ENCODE measurements at places on chromosomes 1 and 21.

DNA sequence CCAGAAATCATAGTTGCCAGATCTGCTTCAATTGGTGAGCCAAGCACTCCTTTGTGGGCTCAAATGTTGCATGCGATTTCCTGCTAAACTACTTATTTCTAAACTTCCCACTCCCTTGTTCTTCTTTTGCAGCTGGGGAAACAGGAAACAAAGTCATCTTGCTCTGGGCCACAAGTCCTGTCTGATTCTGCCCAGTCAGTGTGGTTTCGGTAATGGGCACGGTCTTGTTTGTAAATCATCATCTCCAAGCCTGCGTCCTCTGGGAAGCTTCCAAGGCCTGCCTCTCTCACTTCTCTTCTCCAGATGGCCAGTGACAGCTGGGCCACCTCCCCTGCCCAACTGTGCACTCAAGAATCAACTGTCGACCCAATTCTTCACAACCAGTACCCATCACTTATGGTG lies 4.4 kb downstream of the S100A8 start:
- no peak for DNase-seq

DNA sequence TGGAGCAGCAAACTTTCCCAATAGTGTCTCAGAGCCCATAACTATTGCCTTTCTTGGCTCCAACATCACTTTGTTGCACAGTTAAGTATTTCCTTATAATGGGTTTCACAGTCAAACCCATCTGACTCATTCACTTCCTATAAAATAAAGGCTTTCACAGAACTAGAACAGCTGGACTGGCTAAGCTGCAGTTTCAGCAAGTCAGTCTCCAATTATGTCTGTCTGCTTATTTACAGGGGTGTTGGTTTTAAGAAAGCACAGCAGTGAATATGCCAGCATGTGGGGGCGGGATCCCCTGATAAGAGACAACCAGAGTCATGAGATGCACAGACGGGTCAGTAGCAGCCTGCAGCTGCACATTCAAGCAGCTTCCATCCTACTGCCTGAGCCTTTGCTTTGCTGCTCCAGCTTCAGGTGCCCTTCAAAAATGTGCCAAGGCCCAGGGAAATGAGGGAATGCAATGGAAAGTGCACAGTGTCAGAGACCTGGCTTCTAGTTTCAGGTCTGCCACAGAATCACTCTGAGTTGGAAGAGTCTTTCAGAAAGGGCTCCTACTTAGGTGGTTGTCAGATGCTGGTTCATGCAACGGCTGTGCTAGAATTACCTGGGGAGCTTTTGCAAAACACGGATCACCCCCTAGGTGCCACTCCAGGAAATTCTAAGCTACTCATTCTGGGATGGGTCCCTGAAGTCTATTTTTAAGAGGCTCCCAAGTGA lies 24.8 kb downstream of the RNF19B start:
- DNase-seq = no peak

DNA sequence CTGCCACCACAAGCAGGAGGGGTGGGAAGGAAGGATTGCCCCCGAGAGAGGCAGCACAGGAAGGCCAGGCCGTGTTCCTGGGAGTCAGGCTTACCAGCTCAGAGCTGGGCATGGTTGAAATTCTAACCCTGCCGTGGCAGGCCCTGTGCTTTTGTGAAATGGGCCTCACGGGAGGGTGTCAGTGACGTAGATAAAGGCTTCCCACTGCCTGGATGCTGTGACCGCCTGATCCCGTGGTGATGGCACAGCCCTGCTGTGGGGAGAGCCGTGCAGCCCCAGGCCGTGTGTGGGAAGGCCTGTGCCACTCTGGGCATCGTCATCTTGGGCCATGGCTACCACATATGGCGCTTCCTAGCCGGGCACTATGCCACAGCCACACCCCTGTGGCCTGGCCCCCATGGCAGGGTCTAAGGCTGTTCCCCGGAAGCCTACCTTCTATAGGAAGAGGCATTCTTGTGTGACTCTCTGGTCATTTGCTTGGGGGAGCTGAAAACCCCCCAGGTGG lies 161.3 kb downstream of the PCBP3 start:
- no peak for DNase-seq

GRCh38 chr1:185365951-185366350 lies 48.9 kb upstream of the IVNS1ABP start:
- DNase-seq = no peak

DNA sequence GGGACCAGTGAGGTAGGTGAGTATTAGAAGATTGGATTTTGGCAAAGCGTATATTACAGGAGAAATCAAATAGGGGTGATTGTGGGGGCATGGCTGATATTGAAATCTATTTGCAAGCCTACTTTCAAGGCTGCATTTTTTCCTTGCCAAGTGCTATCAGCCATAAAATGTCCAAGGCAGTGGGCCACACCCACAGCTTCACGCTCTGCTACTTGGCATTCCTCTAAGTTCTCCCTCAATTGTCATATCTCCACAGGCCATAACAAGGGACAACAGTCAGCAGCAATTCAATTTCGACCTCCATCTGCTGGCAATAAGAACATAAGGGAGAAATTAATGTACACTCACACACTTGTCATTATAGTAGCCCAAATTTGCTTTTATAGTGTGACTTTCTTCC lies 667.1 kb upstream of the PKN2 start:
- no peak for DNase-seq

GRCh38 chr1:16984717-16985116 lies 4.3 kb upstream of the MFAP2 start:
- DNase-seq = no peak

DNA sequence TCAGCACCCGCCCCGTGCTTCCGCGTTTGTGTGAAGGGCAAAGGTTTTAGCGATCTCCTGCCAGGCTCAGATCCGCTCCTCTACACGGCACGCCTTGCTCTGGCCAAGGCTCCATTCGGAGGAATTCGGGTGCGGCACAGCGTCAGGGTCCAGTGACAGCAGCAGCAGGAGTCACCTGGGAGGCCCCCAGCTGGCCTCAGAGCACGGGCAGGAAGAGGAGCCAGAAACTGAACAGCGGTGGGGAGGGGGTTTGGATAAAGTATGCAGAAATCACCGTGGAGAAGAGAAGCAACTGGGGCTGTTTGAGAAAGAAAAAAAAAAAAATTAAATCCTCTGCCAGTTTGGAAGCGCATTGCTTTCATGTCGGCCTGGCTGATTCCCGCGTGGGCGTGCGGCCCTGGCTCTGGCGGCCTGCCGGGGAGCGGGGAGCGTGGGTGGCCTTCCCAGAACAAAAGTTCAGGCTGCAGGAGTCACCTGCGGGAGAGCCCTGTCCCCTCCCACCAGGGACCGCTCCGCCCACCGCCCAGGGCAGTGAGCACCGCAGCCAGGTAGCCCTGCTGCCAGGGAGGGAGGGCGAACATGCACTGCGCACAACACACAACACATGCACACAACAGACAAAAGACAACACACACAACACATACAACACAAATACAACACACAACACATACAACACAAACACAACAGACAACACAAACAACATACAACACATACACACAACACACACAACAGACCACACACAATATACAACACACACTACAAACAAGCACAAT lies 107.6 kb downstream of the ETS2 start:
- DNase-seq = no peak

DNA sequence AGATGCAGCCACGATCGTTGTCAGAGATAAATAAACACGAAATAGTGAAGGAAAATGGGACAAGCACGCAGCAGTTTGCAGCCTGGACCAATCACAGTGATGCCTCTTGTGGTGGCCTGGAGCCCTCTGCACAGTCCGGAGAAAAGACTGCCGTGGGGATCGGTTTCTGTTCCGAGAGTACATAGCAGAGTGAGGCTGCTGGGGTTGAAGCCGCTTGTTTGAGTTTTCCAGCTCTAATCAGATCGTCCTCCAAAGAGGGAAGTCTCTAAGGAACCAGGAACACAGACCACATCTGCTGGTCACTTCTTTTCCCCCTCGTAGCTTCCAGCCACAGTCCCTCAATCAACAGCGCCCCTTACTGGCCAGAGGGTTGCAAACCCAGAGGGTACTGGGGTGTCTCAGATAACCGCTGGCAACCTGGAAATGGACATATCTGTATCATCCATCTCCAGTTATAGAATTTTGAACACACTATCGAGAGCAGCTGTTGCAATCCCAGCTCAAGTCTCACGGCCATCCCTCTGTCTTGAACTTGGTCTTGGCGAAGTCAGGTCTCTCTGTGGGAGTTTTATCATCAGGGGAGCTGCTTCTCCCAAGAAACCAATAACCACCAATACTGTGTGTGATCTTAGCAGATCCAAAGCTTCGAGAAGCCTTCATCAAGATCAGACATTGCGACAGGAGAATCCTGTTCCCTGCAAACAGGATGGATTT lies 57.4 kb downstream of the OLIG1 start:
- DNase-seq = peak; percentile 57

DNA sequence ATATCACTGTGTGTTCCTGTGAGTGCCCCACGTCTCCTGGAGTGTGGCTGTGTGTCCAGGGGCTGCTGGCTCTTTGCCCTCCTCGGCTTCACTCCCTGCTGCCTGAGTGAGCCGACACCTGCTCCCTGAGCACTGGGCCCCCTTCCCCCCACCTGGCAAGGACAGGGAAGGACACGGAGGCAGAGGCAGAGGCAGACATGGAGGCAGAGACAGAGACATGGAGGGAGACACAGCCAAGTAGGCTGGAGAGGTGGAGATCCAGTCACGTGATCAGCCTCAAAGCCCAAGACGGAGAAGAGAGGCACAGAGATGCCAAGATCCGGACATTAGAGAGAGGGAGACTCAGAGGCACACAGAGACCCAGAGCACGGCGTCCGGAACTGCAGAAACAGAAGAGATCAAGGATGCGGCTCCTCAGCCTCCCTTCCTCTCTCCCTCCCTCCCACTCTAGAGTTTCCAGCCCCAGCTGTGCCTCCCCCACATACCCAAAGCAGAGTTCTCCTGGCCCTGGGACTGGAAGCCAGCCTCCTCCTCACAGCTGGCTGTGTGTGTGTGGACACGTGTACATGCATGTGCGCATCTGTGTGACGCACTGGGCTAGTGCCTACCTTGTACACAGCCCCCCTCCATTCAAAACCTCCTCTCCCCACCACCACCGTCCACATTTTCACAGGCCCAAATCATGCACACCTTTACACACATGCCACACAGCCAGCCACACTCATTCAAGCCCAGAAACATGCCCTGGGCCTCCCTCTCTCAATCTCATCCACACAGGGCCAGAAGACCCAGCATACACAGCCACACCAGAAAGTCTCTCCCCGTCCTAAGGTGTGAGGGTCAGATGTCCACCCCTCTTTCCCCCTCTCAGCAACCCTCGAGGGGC lies 39.1 kb upstream of the WASF2 start:
- peak; percentile 83 for DNase-seq

GRCh38 chr1:98523256-98523655 lies 138.3 kb upstream of the SNX7 start:
- no peak for DNase-seq

- no peak for DNase-seq
These were observed 28.1 kb downstream of the TSHB start for GRCh38 chr1:115057661-115058254.

GRCh38 chr1:240555524-240555923 lies 56.4 kb downstream of the GREM2 start:
- no peak for DNase-seq

DNA sequence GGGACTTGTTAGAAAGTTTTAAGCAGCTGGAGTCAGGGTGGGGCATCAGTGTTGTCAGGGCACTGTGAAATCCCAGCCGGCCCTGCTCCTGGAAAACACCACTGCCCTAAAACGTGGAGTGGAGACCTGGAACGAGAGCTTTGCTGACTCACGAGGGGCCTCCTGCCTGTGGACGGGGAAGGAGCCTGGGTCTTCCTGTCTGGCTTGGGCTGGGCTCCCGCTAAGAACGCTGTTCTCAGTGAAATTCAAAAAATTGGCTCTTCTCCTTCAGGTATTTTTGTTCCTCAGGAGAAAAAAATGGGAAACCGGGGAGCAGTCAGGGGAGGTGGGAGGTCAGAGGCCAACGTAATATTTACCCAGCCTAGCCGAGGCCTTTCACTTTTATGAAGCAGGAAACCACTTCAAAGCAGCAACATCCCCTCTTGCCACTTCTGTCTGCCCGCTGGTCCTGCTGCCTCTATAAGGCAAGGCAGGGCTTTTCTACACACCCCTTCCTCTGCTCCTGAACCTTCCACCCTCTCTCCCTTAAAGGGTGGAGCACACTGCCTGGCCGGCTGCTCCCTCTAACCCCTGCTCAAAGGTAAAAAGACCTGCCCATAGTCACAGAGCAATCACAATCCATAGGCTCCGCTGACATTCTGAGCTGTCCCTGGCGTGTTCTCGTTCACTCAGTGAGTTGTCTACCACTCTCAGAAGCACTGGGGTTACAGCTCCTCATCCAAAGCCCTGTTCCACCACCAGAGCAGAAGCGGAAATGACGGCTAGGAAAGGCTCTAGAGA lies 8.0 kb downstream of the PLXNA2 start:
- DNase-seq = no peak

DNA sequence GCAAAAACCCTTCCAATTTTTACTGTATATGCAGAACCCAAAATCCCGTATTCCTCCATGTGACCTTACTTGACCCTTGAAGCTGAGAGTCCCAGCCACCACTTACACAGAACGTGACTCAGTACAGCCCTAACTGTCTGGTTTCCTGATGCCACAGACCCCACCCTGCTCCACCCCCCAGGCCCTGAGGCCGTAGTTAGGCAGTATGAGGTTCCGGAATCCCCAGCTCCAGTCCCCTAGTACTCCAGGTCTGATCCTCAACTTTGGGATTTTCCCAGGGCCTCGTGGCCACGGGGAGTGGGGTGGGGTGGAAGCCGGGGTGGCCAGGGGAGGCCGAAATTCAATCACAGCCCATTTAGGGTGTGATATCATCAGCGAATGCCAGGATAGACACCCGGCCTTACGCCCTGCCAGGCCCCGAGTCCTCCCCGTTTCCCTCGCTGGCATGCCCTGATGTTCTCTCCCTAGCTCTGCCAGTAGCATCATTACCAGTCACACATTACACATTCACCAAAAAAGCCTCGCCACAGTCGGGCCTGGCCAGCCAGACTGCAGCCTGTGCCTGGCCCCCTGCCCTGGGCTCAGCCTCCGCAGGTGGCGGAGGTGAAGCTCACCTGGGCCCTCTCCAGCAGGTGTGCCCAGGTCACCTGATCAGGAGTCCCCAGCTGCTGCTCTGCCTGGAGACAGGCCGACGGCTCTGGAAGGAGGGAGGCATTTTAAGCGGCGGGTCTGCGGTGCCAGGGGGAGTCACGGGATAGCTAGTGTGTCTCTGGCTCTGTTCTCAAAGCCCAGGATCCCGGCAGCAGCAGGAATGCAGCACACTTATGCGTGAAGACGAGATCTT lies 70.8 kb downstream of the SCCPDH start:
- DNase-seq = peak; percentile 75

DNA sequence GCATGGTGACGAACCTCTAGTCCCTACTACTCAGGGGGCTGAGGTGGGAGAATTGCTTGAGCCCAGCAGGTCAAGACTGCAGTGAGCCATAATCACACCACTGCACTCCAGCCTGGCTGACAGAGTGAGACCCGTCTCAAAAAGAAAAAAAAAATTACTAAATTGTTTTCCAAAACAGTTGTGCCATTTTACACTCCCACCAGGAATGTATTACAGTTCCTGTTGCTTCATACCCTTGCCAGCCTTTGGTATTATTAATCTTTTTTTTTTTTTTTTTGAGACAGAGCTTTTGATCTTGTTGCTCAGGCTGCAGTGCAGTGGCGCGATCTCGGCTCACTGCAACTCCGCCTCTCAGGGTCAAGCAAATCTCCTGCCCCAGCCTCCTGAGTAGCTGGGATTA lies 55.9 kb downstream of the RPS6KA1 start:
- no peak for DNase-seq

- DNase-seq = no peak
These were observed 7.3 kb downstream of the RAP1GAP start for GRCh38 chr1:21661886-21662285.
